Stimulated activated CD4-positive, alpha-beta T cell treated with anti-CD3 and anti-CD28 coated beads, Interleukin-12 subunit alpha, Interleukin-12 subunit beta, amount 100 ng/mL, for 24 hours (primary cell): ENCODE measurements at places on chromosomes 7 and 10.

GRCh38 chr10:34249634-34250033 is 565.5 kb downstream of the PARD3 start:
- DNase-seq = no peak

GRCh38 chr10:106619346-106619745 is 545.2 kb downstream of the SORCS1 start:
- no peak for DNase-seq

GRCh38 chr7:101941481-101942383 is 124.3 kb downstream of the CUX1 start:
- DNase-seq = no peak

- no peak for DNase-seq
Observed at GRCh38 chr10:59934701-59935100, 28.3 kb upstream of the CCDC6 start.

GRCh38 chr7:47283497-47284131 is 298.3 kb downstream of the TNS3 start:
- no peak for DNase-seq

DNA sequence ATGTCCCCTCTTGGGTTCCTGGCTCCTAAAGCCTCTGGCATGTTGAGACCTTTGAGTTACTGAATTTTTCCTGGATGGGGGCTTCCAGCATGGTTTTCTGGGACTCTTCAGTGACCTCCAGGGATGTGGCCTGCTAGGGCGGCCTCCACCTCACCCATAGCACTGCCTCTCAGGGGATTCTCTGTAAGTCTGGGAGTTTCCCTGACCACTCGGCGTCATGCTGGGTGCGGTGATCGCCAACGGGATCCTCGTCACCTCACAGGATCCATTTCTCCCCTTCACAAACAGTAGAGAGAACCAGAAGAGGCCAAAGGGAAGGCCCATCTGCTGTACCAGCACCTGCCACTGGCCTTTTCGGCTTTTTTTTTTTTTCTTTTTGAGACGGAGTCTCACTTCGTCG is 84.3 kb downstream of the NPTX2 start:
- no peak for DNase-seq

DNA sequence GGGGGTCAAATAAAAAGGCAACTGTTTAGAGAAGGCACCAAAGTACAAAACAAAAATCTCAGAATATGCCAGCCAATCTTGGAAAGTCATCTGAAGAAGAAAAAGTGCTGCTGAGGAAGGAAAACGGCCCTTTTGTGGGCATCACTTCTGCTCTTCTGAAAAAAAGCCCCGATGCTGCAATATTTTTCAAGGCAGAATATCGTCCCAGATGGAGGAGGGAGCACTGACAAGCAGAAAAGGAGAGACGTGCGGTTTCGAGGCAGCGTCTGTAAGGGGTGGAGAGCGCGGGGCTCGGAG is 959 bp upstream of the ATRNL1 start:
- DNase-seq = no peak
